Effector CD4-positive, alpha-beta T cell (primary cell): ENCODE measurements at places on chromosomes 16 and 17.

DNA sequence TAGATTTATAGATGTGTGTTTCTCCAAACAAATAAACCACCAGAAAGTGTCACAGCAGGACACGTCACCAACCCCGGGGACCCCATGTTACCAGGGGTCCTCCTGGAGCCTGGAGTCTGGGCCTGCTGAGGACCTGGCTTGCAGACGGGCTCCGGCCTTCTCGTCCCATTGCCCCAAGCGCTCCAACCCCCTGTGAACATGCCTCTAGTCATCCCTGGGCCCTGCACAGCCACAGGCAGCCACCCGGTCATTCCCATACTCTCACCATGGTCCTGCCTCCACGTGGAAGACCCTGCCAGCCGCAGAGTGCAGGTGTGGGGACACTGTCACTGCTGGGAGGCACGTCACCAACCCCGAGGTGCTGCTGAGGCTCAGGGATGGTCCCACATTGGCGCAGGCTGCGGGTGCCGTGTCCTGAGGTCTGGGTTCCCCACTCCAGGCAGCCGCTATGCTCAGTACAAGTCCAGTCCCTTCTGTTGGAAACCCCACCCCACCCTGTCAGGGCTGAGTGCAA lies 4.5 kb downstream of the SECTM1 start:
- no peak for DNase-seq

DNA sequence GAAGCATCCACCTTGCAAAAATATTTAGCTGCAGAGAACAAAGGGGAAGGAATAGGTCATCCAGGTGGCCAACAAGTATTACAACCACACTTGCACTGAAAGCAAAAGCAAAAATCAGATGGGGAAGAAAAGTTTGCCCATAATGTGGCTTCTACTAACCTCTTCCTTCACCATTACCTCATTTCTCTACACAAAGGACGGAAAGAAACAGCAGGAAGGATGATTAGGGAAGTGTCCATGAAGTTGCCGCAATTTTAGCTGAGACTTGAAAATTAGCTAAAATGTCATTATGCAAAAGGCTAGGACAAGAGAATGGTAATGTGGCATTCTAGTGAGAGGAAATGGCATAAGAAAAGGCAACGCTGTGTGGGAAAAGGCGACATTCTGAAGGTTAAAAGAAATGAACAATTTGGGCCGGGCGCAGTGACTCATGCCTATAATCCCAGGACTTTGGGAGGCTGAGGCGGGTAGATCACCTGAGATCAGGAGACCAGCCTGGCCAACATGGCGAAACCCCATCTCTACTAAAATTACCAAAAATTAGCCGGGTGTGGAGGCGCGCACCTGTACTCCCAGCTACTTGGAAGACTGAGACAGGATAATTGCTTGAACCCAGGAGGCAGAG lies 13.7 kb downstream of the KANSL1 start:
- DNase-seq: no peak

DNA sequence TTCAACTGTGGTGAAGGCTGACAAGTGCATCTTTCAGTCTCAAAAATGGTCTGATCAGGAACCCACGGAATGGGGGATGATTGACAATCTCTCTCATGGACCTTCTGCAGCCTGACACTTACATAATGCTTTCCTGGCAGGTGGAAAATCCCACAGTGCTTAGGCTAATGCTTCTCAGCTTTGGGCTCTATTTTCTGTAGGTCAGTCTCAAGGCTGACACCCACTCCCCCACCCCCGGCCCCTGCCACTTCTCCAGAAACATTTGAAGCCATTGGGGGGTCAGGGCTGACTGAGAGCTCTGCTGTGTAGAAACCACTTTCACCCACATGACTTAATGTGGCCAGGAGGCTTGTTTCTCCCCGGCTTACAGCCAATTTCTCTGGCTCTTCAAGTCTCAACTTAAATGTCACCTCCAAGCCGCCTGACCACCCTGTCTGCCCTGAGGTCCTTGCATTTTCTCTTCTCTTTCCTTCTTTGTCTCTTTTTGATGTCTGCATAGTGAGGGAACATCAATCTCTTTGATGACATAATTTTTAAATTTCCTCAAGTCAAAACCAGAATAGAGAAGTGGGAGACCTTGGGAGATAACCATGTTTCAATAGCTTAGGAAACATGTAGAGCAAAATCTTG lies 16.7 kb upstream of the IRF8 start:
- DNase-seq: no peak

DNA sequence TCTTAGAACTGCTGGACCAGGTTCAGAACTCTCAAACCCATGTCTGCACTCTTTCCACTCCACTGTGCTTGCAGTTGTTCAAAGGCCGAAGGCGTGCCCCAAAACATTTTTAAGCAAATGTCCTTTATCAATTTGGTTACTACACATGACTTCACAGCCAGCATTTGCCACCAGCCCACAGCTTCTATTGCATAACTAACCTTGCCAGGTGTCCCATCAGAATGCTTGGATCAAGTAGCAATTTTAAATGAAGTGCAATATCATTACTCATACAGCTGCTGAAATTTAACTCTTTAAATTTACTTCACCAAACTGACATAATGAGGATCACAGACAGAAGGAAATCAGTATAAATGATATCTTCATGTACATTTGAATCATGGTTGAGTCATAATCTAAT lies 29.8 kb upstream of the HS3ST3A1 start:
- no peak for DNase-seq

DNA sequence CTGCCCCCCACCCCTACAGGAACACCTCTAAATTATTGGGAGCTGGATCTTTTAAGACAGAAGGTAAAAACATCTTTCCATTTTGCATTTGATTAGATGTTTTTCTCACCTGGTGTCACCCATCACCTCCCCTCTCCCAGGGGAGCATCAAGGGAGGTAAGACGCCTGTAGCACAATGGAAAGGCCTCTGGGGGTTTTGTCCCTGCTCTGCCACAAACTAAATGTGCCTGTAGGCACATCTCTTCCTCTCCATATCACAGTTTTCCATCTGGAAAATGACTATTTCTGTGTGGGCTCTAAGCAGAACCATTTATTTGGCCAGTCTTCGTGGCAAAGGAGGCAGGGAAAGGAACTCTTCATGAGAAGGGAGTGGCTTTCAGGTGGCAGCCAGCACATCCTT lies 76.6 kb downstream of the GNAO1 start:
- no peak for DNase-seq

- DNase-seq: no peak
Observed at GRCh38 chr17:5785867-5786509, 201.7 kb upstream of the NLRP1 start.

DNA sequence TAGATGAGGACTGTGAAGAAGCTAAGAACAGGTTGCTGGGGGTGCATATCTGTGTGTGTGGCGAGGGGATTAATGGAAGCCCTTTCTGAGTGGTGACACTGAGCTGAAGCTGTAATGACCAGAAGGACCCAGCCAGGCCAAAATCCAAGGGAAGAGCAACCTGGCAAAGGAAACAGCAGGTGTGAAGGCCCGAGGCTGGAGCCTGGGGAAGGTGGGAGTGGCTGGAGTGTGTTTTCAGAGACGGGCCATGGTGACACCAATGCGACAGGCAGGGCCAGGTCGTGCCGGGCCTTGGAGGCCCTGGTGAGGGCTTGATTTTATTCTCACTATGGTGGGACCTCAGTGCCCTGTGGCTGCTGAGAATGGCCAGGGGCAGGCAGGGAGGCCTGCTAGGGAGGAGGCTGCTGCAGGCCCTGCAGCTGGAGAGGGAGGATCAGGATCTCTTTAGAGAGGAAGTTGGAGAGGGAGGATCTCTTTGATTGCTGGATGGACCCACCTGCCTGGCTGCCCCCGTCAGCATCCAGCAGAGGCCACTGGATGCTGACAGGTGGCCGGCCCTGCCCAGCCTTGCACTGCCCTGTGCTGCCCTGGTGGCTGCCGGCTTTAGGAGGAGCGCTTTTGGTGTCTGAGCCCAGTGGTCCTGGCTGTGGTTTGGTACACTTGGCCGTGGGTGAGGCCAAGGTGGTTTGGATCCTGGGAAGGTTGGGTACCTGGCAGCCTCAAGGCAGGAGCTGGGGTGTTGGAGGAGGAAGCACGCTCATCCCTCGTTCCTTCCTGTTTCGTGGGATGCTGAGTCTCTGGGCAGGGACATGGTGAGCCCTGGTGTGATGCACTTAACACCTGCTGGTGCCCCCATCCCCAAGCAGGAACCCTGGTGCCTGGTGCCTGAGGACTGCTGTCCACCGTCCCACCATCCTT lies 188.3 kb downstream of the SEC14L1 start:
- DNase-seq: no peak

DNA sequence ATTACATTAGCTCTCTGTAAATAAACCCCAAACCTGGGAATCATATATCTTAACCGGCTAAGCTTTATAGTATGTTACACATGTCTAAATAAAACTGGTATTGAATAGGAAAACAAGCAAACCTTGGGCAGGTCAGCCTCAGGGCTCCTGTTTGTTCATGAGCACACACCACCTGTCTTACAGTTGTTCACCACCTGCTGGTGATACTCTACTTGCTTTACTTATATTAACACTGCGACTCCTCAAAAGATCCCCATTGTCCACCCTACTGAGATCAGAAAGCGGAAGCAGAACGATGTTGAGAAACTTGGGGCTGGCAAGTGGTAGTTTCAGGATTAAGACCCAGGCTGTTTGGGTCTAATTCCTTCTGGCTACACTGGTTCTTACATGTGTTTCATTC lies 16.4 kb downstream of the CDH13 start:
- DNase-seq: no peak

GRCh38 chr17:27418366-27418615 lies 38.0 kb upstream of the KSR1 start:
- DNase-seq: no peak

DNA sequence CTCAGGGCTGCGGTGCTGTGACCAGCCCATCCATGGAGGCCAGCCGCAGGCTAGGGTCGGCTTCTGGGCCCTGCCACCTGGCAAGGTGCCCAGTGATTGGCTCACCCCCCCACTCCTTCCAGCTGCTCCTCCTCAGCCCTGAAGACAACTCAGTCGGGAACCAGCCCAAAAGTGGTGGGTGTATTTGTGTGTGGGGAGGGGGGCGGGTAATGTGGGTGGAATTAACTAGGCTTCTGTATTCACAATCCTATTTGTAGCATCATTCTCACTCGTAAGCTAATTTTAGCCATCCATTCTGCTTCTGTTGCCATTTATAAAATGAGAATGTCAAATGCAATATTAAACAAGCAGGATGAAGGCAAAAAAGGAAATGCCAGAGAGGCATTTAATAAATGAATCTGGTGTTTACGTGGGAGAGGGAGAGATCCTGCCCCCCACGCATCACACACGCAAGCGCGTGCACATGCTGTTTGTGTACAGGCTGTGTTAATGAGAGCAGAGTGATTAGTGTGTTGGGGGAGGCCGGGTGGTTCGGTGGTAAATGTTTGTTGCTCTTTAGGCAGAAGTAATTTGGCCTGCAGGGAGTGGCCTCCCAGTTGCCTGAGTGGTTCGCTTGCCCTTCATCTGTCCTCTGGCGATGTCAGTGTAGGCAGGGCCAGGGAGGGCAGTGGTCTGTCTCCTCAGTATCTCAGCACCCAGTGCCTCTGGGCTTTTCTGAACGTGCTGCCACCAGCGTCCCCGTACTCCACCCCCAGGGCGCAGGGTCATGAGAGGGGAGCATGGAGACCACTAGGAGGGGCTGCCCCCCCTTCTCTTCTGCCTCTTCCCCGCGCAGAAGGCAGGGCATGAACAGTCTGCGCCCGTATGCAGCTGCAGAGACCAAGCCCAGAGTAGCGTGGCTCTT lies 140.1 kb downstream of the CCDC182 start:
- peak; percentile 15 for DNase-seq

DNA sequence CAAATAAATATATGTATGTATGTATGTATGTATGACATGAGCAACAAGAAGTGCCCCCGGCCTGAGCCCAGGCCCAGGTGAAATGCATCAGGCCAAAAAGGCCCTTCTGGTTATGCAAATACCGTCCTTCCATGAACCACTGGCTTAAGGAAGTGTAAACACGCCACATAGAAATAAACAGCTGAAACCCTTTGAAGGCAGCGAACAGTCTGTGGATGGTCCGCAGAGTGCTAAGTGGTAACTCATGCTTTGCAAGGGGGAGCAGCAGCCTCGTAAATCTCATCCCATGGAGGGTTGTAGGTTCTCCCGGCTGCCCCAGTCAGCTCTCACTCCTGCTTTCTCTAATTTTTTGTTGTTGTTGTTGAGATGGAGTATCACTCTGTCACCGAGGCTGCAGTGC lies 36.7 kb downstream of the COTL1 start:
- DNase-seq: no peak
